ENCODE measurements at places on chromosomes 5 and 9.

DNA sequence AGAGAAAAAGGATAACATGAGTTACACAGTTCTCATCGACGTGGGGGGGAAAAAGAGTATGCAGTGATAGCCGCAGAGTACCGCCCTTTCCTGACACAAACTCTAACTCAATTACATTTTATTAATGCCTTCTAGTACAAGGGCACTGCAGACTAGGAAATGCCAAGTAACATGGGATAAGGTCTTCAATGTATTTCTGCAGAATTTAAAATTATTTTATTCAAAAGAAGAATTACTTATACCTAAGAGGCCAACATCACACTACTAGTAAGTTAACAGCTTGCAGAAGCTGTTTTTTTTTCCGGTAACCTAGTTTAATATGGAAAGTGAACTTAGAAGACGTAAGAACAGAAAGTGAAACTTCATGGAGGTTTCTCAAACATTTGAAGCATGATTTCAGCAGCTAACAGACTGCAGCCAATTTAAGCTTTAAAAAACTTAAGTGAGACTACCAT lies 3.9 kb downstream of the SETX start:
- DNase-seq, result no peak

DNA sequence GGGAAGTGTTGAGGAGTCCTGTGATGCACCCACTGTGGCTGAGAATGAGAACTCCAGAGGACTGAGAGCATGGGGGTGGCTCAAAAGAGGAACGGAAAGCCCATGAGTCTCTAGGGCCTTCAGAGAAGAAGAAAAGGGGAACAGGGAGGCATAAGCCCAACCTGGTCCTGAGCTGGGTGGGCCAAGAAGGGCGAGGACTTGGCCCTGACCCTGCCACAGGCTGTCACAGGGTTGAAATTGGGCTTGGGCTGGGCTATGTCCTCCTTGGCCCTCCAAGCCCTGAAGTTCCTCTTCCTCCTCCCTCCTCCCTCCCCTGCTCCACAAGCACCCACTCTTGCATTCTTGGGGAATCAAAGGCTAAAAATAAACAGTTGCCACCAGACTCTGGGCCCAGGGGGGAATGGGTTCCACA lies 49.3 kb upstream of the PPARGC1B start:
- DNase-seq, result no peak

- no peak for DNase-seq
Observed at GRCh38 chr9:1354606-1355005, 304.4 kb downstream of the DMRT2 start.

DNA sequence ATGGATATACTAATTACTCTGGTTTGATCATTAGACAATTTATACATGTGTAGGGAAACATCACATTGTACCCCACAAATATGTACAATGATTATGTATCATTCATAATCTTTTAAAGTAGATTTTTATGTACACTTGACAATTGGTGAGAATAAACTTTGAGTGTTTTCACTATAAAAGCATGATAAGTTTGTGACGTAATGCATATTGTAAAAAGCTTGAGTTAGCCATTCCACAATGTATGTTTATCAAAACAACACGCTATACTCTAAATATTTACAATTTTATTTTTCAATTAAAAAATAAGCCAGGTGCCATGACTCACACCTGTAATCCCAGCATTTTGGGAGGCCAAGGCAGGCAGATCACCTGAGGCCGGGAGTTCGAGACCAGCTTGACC lies 360.1 kb upstream of the ITGA1 start:
- DNase-seq, result no peak

GRCh38 chr9:129854588-129855110 lies 19.4 kb downstream of the USP20 start:
- DNase-seq, result no peak

- DNase-seq, result no peak
Observed at GRCh38 chr9:131214876-131215275, 61.4 kb downstream of the FAM78A start.

DNA sequence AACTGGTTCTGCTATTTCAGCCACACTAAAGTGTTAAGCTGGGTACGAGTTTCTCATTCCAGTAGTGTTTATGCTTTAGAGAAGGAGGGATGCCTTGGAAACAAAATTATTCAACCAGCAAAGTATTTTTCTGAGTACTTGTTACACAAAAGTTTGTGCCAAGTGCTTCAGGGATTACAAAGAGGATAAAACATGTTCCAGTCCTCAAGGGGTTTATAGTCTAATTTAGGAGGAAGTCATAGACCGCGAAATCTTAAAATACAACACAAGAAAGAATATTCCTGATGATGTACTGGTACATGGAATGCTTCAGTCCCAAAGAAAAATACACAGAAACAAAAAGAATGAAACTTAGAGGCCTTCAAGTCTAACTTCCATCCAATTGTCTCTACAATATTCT lies 85.4 kb upstream of the NR4A3 start:
- DNase-seq, result no peak

DNA sequence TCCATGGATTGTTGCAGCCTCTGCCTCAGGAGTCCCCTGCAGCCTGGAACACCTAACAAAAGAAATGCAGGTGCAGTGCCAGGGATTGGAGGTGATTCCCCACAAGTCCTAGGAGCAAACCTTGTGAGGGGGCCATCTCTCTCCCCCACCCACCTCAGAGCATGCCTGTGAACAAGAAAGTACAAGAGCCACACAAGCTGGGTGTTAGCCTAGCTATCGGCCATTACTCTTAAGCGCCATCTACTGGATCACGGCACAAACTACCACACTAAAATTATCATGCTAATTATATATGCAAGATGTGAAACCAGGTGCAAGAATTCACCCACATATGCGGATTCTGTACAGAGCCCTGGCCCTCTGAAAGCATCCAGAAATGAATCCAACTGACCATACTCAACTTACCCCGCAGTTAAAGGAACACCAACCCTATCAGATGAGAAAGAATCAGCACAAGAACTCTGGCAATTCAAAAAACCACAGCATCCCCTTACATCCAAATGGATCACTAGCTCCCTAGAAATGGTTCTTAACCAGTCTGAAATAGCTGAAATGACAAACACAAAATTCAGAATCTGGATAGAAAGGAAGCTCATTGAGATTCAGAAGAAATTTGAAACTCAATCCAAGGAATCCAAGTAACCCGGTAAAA lies 16.5 kb upstream of the PRSS3 start:
- peak; percentile 2 for DNase-seq

- DNase-seq, result no peak
Observed at GRCh38 chr9:19320495-19320894, 59.5 kb downstream of the RPS6 start.

GRCh38 chr5:137501846-137502406 lies 2.8 kb upstream of the SPOCK1 start:
- DNase-seq, result no peak

DNA sequence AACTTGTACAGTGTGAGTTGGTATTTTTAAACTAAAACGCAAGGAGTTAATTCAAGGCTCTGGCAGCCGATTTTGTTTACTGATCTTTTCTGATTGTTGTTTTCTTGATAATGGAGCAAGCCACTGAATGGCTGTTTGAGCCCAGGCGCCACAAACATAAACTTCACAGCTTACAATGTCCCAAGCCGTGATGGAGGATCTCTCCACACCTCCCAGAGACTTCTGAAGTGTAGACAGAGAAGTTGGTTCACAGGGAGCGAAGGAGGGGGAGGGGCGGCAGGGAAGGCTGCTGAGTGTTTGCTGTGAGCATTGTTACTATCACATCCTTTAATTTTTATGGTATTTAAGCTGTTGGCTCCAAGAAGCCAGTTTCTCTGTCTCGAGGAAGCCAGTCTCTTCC lies 14.7 kb downstream of the ISL1 start:
- no peak for DNase-seq

DNA sequence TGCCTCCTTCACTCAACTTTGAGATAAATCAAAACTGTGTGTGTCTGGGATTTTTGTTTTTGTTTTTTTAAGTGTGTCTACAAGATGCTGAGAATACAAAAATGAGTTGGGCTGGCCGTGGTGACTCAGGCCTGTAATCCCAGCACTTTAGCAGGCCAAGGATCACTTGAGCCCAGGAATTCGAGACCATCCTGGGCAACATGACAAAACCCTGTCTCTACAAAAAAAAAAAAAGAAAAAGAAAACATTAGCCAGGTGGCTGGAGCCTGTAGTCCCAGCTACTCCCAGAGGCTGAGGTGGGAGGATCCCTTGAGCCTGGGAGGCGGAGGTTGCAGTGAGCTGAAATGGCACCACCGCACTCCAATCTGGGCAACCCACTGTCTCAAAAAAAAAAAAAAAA lies 21.0 kb downstream of the HNRNPK start:
- no peak for DNase-seq

- DNase-seq, result peak; percentile 86
Observed at GRCh38 chr5:177554474-177555111, at the start of gene FAM193B. Gene FAM193B (minus strand): TSS chr5:177554563. CDS start chr5:177554458, 105 bp downstream.

DNA sequence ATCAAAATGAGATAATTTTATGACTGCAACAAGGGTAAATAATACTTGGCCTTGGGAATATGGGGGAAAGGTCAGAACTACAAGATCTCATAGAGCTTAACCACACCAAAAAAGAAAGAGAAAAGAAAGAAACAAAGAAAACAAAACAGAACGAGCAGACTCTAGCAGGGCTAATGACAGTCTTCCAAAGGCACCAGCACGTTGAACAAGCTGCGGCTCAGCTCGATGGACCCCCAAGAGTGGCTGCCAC lies 689 bp downstream of the AK3 start:
- DNase-seq, result no peak

Data from activated CD8-positive, alpha-beta memory T cell treated with anti-CD3 and anti-CD28 coated beads for 1 hour (primary cell).